GM13977 (cell line): ENCODE measurements at places on chromosomes 16 and 17.

- DNase-seq: no peak
Measured at GRCh38 chr16:81514568-81515258, 70.1 kb downstream of the CMIP start.

DNA sequence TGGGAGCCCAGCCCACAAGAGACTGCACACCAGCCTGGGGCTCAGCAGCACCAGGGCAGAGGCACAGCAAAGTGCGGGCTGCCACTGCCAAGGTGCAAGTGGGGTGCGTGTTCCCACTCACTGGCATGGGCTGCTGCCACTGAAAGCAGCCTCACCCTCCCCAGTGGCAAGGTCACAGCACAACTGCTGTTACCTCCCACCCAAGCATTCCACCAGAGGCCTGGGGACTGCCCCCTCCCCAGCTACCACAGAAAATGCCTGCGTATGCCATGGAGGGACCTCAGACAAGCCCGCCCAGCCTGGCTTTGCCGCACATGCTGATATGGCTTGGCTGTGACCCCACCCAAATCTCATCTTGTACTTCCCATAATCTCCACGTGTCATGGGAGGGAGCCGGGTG is 33.1 kb downstream of the MEAK7 start:
- DNase-seq: no peak

- no peak for DNase-seq
Measured at GRCh38 chr17:19904412-19904811, 36.7 kb upstream of the ULK2 start.

DNA sequence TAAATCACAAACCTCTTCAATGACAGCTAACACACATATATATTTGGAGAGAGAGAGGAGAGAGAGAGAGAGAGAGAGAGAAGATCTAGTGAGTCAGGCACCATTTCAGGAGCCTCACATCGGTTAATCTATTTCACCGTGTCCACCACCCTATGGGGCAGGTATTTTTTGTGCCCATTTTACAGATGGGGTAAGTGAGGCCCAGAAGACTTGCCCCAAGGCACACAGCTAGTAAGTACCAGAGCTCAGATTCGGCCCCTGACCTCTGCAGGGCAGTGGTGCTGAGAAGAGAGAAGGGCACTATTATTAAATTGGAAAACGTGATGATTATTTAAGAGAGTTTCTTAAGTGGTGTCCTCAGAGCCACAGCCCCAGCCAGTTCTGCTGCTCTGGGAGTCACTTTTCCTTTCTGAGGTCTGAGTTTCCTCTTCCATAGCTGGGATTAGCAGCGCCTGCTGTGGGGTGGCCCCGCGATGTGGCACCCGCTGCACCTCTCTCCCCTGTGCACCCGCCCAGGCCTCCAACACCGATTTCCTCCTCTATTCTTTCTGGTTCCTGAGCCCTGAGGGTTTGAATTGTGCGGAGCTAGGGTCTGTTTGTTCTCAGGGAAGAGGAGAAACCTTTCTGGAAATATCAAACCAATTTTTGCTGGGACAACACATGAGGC is 303.9 kb downstream of the IRF8 start:
- DNase-seq: no peak

DNA sequence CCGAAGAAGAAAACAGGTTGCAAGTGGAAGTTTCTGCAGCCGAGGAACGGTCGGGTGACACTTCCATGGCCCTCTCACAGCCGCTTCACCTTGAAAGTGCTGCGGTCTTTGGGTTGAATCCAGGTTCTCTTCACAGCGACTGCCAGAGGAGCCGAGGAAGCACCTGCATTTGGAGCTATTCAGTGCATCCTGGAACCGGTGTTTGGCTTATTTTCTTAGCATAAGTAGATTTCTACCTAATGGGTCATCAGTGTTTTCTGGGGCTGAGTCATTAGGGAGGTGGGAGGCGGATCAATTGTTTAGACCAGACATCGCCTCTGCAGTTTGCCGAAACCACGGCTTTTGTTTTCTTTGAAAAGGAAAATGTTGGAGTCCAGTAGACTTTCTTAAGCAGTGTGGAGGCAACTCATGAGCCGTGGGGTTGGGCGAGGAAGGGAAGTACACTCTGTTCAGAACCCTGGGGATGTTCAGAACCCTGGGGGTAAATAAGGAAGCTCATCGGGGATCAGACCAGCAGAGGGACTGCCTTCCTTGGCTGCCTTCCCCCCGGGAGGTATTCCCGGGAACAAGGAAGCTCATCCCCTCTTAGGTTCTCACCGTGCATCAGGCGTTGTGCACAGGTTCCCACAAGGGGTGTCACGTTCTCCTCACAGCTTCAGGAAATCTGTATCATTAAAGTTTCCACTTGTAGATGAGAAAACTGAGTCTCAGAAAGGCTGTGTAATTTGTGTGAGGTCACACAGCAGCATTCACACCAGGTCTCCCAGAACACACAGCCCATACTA is 361.5 kb downstream of the SNX29 start:
- DNase-seq: no peak

DNA sequence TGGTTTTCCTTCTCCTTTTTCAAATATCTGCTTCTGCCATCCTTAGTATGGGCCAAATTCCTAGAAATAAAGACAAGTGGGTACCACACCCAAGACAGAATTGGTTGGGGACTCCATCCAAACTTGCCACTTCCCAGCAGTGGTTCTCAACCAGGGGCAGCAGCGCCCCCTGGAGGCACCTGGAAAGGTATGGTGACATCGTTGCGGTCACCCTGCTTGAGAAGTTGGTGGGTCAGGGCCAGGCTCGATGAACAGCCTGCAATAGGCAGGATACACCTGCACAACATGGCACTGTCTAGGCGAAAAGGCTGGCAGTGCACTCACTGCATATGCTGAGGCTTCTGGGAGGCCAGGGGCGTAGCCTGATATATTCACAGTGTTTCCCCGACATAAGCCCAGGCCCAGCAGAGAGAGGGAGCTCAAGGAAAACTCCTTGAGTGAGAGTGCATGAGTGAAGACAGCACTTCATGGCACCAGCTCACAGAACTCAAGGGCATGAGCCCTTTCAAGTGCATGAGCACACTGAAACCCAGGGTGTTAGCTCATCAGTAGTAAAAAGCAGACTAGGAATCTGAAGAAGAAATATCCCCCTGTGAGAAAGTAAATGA is 57.7 kb downstream of the CMC2 start:
- no peak for DNase-seq

DNA sequence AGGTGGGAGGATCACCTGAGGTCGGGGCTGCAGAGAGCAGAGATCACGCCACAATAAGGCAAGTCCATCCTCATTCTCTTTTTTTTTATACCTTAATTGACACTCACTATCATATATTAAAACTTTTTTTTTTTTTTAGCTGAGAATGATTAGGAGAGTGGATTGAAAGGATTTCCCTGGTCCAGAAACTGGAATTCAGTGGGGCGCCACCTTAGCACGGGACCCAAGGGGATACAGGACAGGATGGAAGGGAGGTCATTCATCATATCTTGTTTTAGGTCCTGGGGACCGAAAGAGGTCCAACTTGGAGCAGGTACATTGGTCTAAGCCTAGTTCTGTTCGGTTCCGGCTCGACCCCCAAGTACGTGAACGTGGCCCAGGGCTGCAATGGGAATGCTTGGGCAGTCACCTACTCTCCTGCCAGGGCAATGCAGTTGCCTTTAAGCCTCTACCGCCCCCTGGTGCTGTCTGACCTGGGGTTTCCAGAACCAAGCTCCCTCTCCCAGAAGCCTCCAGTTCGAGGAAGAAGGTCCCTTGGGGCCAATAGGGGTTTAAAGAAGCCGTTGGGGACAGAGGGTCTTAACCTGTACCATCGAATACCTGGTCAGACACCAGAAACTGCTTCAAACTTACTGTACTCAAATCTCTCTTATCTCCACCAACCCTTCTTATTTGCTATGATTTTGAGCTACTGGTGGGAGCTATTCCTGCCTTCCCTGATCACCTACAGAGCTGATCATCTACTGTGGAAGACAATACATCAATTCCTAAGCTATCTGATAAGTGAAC is 19.9 kb upstream of the GPATCH8 start:
- peak; percentile 83 for DNase-seq

DNA sequence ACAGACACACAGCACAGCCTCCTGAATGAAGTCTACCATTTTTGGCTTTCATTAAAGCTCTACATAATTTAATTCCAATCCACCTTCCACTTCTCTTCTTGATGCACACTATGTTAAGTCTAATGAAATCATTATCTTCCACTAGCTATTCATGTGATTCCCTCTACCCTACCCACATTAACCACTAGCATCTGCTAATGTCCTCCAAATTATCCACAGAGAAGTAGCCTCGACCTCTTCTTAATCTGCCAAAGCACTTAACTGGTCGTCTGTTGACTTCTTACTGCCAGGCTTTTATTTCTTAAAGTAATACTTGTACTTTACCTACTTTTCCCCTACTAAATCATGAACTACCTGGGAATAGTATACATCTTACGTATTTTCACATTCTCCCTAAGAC is 91.8 kb downstream of the NCOR1 start:
- no peak for DNase-seq

- DNase-seq: no peak
Measured at GRCh38 chr17:82493226-82493781, 26.2 kb upstream of the FOXK2 start.

DNA sequence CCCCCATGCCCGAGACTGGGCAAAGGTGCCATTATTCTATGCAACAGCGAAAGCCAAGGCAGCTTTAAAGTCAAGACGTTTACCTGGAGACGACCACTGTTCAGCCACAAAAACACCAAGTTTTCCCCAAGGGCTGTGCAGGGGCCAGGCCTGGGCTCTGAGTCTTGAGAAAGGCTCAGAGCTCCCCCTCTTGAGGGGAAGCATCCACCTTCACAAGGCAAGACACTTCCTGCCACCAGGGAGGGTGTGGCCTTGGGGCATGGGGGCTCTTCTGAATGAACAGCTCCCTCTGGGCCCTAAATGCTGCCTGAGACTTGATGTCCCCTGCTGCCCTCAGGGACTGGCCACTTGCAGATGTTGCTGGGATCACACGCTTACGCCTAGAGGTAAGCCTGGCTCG is 26.5 kb downstream of the PDIA2 start:
- no peak for DNase-seq

DNA sequence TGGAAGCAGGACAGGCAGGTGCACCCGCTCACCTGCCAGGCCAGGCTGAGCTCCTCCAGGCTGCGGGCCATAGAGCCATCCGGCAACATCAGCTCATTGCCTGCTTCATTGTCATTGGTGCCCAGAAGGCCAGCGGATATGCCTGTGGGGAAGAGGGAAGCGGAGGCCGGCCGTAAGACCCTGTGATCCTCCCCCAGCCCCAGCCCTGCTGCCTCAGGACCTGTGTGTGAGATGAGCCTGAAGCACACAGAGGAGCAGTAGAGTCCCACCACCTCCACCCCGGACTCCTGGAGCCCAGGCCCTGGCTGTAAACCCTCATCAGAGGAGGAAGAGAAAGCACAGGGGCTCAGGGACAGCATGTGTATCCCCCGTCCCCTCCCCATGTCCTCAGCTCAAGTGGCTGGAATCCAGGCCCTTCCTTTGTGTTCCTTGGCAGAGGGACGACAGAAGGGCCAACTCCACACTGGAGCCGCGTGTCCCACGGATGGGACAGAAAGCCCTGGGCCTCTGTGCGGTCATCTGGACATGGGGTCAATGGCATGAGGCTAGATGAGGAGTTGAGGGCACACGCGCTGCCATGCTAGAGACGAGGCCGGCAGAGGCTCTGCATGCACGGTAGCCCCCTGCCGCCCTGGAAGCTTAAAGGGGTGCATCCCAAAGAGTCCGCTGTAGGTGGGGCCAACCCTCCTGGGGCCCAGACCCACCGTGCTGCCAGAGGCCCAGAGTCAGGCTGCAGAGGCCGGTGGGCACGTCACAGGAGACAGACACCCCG is 39.1 kb downstream of the RMI2 start:
- DNase-seq: no peak

DNA sequence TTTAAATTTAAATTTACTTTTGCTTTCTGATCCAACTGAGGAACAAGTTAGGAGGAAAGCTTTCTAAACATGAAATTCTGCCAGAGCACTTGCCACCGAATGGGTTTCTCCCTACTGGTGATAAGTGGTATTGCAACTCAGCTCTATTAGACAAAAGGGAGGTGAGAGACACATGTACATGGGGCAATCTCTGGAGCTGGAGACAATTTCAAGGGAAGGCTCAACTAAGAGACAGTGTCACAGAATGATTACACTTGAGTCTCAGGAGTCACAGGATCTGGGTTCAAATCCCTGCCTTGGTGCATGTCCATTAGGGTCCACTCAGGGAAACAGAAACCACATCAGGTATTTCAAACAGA is 37.4 kb downstream of the SOCS1 start:
- DNase-seq: no peak
